ENCODE measurements at places on chromosomes 4 and X. TPM values are rescaled to one million over a fixed set of nuclear protein-coding genes. Genes with fewer than 3 reads are reported as not detected.

GAGE13 gene
- not detected for total RNA-seq

GRCh38 chr4:548976-549375 is 27.1 kb downstream of the TMEM271 start:
- no peak for DNase-seq

GRCh38 chr4:113633467-113633866 is 128.1 kb downstream of the CAMK2D start:
- no peak for DNase-seq

GRCh38 chrX:103177556-103177955 is 37.4 kb upstream of the BEX4 start:
- no peak for DNase-seq

DNA sequence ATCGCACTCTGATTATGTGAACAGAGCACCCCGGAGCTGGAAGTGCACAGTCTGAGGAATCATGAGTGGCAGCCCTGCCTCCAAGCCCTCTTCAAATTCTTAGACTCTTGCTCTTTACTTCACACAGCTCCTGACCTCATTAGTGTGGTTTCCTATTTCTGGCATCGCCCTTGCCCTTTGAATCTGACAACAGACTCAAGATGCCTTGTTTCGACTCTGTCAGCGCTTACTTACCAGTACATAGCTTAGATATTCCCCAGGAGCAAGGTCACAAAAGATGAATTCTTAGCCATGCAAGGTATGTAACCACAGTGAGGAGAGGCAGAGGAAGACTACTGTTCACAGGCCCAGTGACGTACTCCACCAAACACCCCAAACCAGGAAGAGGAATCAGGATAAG is 167.2 kb downstream of the KDR start:
- no peak for DNase-seq

DNA sequence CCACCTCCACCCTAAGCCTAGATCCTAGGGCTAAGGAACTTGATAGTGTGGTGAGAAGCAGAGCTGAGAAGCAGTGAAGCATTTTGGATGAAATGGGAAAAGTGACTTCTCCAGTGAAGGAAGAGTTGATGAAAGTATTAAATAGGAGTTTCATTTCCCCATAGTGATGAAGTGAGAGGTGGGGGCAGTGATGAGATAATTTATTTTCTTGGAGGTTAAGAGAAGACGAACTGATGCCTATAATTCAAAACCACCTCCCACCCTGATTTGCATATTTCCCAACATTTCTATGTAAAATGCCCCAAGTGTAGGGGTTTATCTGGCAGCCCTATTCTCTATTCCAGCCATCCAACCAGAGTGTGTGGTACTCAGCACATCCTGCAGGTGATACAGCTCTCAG is 6.3 kb downstream of the LONRF3 start:
- no peak for DNase-seq

DNA sequence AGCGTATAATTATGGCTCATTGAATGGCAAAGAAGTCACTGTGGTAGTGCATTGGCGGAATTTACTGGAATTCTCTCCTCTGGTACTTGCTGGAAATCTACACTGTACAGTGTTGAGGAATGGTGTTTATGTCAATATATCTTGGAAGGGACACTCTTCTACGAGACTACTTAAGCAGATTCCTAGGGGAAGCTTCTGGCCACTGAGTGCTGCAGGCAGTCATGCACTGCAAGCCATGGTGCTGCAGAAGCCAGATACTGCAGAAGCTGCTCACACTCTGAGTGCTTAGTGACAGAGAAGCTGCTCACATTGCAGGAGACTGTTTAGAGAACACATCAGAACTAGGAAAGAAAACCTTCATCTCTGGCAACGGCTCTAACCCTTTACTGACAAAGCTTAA is 725.0 kb downstream of the CCSER1 start:
- no peak for DNase-seq

- DNase-seq: no peak
These were observed 172.0 kb downstream of the AASDH start for GRCh38 chr4:56215141-56215783.

GRCh38 chr4:113888006-113888405 is 91.4 kb downstream of the ARSJ start:
- peak; percentile 85 for DNase-seq

DNA sequence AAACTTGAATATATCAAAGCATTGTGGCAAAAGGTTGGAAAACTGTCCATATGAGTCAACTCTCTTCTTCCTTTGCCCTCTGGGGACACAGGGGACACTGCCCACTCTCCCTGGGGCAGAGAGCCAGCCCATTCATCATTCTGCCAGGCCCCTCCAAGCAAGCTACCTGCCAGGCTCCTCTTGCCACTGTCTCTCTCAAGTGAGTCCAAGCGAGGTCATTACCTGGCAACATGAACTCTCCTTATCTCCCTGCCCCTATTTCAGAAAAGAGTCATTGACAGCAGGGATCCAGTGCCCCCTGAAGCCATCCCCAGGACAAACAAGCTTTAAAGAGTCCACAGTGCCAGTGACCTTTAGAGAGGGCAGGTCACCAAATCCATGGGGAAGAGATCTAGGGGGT is 312.7 kb upstream of the PPARGC1A start:
- no peak for DNase-seq
